Left renal pelvis (tissue), 4 donors: ENCODE measurements at places on chromosomes 13 and 19.

GRCh38 chr13:111411151-111411858 lies 90.9 kb downstream of the TEX29 start:
- DNase-seq = no peak

DNA sequence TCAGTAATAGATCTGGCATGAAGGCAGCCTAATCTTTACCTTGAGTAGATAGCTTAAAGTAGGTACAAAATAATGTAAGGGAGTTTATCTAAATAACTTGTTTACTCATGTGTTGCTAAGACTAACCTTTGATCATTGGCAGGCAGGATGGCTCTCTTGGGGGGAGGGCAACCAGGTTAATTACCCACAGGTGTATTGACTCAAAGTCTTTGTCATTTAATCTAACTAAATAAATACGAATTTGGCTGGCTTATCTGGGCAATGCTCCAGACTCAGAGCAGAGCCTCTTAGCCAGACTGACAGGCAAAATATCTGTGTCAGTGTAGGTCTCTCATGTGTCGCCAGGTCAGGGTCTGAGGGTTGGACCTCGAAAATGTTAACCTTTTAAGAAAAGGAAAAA lies 283.4 kb upstream of the KLHL1 start:
- DNase-seq = no peak

- no peak for DNase-seq
Observed at GRCh38 chr13:94683409-94683808, 28.9 kb downstream of the SOX21 start.

DNA sequence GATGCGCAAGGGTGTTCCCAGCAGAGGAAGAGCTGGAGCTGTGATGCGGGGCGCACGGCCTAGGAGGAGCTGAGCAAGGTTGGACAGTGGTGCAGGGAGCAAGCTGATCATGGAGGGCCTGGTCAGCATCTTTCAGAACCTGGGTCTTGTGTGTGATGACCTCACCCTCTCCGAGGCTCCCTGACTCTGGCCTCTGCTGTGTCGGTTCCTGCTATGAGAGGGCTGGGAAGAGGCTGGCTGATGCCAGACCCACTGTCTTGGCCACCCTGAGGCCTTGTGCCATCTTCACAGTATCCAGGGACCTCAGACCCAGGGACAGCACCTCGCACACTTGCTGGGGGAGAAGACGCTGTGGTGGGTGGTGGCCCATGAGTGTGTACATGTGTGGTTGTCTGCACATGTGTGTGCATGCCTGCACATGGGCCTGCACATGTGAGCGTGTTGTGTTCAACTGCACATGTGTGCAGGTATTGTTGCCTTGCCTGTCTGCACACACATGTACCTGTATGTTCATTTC lies 16.5 kb upstream of the C13orf46 start:
- no peak for DNase-seq

- no peak for DNase-seq
Observed at GRCh38 chr19:45159210-45159970, 1.4 kb downstream of the NKPD1 start.

- no peak for DNase-seq
Observed at GRCh38 chr19:32550666-32551065, 30.3 kb upstream of the PDCD5 start.

DNA sequence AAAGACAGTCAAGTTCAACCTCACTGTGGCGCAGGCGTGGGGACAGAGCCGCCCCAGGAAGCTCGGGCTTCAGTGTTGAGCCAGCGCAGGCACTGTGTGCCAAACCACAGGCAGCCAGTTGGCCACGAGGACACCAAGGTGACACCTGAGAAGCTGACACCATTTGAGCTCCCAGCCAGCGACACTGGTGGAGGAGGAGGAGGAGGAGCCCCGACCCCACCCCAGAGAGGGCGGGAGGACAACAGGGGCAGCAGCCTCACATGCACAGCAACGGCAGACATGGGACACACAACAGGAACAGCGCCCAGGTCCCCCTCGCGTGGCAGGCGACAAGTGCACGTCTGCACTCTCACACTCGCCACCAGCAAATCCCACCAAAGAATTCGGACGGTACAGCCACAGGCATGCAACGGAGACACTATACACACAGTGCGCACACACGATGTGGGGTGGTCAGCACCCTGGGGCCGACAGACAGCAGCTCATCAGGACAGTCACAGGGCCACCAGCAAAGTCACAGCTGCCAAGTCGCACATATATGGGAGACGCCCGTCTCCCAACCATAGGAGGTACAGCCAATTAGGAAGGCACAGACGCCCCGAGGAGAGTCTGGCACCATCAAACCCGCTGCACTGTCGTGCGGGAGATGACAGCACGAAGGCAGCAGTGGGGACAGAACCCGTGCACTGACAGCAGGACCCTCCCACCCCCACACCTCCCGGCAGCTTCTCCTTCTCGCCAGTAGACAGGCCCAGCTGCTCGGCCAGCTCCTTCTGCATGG lies 3.4 kb downstream of the EIF3G start:
- no peak for DNase-seq

GRCh38 chr19:16585094-16585801 lies 13.0 kb upstream of the SLC35E1 start:
- no peak for DNase-seq

DNA sequence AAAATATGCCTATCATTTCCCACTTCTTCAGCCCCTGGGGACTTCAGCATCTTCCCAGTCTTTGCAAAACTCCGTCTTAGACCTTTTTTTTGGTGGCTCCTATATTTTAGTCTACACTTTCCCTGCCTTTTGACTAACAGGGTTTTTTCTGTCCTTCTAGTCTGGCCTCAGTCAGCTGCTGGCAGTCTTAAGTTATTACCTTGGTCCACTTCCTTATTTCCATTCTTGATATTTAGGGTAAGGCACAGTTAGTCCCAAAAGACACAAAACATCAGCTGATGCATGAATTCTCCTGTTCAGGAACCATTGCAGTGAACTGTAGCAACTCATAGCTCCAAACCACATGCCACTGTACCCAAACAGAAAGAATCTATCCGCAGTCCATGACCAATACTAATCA lies 234.6 kb upstream of the RFC3 start:
- DNase-seq = no peak

GRCh38 chr19:1252821-1253513 lies 4.6 kb downstream of the MIDN start:
- DNase-seq = no peak

GRCh38 chr13:43000676-43001075 lies 8.6 kb upstream of the EPSTI1 start:
- no peak for DNase-seq

GRCh38 chr13:94617389-94618000 lies 15.8 kb downstream of the GPR180 start:
- no peak for DNase-seq

DNA sequence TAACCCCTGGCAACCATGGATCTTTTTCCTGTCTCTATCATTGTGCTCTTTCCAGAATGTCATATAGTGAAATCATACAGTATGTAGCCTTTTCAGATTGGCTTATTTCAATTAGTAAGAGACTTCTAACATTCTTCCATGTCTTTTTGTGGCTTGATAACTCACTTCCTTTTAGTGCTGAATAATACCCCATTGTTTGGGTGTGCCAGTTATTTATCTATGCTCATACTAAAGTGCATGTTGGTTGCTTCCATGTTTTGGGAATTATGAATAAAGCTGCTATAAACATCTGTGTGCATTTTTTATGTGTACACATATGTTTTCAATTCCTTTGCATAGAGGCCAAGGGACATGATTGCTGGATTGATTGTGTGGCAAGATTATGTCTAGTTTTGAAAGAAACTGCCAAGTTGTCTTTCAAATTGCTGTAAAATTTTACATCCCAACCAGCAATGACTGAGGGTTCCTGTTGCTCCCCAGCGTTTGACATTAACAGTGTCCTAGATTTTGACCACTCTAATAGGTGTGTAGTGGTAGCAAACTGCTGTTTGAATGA lies 358.9 kb downstream of the ITGBL1 start:
- DNase-seq = no peak

DNA sequence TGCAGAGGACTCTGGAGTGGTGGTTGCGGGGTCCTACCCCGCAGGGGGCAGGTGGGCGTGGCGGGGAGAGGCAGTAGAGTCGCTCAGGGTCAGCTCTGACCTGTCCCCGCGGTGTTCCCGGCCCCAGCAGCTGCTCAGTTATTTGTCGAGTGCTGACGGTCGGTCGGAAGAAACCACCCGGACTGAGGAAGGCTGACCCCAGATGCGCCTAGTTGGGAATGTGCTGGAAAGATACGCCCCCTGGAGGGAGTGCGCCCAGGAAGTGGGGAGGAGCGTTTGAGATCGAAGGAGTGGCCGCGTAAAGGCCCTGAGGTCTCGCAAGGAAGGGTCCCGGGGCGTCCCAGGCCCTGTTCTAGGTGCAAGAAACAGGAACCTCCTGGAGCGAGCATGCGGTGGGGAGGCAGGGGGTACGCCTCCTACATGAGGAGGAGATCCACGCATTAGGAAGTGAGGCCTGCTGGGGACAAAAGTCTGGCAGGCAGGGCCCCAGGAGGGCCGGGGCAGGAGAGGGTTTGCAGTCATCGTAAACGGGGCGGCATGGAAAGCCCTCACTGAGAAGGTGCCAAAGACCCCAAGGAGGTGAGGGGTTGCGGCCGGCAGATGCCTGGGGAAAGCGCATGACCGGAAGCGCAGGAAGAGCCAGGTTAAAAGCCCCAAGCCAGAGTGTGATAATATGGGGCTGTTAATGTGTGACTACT lies 9.2 kb downstream of the CCDC8 start:
- no peak for DNase-seq

- no peak for DNase-seq
Observed at GRCh38 chr13:48695776-48696175, 42.0 kb downstream of the CYSLTR2 start.

- peak; percentile 85 for DNase-seq
Observed at GRCh38 chr19:7488736-7489353, at the start of gene PEX11G. PEX11G (minus strand) TSS chr19:7489035; CDS start chr19:7489010, 25 bp downstream.

DNA sequence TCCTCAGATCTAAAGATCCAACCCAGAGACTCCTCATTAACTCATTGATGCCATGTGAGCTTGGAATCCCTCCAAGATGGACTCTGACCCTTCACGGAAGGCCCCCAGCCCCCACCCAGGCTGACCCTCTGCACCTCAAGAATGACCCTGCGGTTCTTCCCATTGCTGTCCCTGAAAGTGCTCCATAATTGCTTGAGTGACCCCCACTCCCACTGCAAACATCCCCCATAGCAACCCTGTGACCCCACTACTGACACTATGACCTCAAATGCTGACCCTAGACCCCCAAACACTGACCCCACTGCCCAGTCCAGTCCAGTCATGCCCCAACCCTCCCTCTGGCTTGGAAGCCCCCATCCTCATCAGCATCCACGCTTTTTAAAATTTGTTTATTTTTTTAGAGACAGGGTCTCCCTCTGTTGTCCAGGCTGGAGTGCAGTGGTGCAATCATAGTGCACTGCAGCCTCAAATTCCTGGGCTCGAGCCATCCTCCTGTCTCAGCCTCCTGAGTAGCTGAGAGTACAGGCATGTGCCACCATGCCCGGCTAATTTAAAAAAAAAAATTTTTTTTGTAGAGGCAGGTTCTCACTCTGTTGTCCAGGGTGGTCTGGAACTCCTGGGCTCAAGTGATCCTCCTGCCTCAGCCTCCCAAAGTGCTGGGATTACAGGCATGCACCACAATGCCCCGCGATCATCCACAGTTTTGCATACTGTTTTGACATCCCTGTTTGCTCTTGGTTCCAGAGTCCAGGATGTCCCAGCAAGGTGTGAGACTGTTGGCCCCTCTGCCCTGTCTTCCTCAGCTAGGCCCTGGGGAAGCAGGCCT lies 855 bp downstream of the LYL1 start:
- DNase-seq = no peak

GRCh38 chr19:33872445-33873320 lies 76.0 kb downstream of the KCTD15 start:
- no peak for DNase-seq

- no peak for DNase-seq
Observed at GRCh38 chr19:8333767-8334457, 9.2 kb downstream of the KANK3 start.

GRCh38 chr13:106377931-106378662 lies 157.4 kb downstream of the EFNB2 start:
- DNase-seq = no peak

GRCh38 chr13:49403996-49404702 lies 39.7 kb downstream of the CAB39L start:
- DNase-seq = no peak
